Stimulated activated CD4-positive, alpha-beta T cell treated with anti-CD3 and anti-CD28 coated beads, Interleukin-4, amount 100 ng/mL, for 1 hour (primary cell): ENCODE measurements at places on chromosomes 2 and 18.

DNA sequence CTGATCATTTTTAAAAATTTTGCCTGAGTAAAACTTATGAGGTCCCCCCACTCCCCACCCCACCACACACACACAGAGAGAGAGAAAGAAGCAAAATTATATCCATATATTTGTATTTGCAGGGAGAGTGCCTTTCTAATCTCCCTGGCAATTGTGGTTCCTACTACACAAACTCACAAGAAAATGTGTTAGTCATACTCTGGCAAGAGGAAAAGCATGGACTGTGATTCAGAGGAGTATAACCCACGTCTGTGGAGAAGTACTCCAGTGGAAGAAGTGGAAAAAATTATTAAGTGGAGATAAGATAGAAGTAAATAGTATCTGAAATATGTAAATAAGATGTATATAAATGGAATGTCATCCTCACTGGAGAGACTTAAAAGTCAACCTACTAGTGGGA lies 114.0 kb downstream of the DSEL start:
- DNase-seq: no peak

DNA sequence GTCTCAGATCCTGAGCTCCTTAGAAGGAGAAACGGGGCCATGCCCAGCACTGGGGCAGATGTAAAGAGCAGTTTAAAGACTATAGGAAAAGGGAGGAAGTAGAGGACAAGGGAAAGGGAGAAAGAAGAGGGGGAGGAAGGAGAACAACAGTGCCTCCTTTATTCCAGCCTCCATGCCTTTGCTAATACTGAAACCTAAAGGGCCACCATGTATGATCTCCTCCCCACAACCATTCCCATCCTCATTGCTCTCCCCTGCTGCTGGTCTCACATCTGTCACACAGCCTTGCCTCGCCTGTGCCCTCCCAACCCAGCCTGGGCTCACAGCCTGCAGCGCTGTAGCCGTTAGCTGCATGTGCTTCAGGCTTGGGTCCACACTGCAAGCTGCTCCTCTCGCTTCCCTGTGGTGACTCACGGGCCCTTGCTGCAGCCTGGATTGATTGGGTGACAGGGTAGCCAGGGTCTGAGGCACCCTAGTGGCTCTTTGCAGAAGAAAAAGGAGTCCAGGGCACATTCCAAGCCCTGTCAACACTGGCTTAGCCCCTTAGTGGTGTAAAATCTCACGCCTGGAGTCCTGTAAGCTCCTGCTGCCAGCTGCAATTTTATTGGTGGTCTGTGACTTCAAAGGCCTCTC lies 281.9 kb downstream of the SRBD1 start:
- DNase-seq: no peak

GRCh38 chr2:55511508-55512124 lies 7.9 kb upstream of the CFAP36 start:
- no peak for DNase-seq

GRCh38 chr2:213172641-213173040 lies 21.2 kb upstream of the IKZF2 start:
- DNase-seq: no peak

- peak; percentile 20 for DNase-seq
These were observed 50.8 kb downstream of the WIPF1 start for GRCh38 chr2:174546519-174547506.

DNA sequence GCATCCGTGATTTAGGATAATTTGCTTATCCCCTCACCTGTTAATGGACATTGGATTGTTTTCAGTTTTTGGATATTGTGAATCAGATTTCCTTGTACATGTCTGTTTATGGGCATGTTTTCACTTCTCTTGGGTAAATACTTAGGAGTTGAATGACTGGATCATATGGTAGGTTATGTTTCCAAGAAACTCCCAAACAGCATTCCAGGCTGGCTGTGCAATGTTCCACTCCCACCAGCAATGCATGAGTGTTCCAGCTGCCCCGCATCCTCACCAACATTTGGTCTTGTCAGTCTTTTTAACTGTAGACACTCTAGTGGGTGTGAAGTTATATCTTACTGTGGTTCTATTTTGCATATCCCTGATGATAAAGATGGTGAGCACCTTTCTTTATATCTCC lies 8.9 kb upstream of the LRRFIP1 start:
- DNase-seq: no peak

DNA sequence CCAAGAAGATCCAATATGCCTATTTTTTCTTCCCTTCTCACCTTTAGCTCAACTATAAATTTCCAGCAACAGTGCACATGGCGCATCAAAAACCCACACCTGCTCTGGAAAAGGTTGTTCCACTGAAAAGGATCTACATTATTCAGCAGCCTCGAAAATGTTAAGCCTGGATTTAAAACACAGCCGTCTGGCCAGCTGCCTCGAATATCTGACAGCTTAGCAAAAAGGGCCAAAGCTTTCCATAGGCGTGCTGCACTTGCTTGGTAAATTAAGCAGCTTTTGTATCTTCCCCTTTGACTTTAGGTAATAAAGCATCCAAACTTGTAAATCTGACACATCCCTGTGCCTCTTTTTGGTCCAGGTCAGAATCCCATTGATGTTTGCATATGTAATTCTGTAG lies 20.5 kb downstream of the DAPL1 start:
- DNase-seq: no peak

GRCh38 chr2:40315683-40316082 lies 136.2 kb downstream of the SLC8A1 start:
- DNase-seq: no peak

DNA sequence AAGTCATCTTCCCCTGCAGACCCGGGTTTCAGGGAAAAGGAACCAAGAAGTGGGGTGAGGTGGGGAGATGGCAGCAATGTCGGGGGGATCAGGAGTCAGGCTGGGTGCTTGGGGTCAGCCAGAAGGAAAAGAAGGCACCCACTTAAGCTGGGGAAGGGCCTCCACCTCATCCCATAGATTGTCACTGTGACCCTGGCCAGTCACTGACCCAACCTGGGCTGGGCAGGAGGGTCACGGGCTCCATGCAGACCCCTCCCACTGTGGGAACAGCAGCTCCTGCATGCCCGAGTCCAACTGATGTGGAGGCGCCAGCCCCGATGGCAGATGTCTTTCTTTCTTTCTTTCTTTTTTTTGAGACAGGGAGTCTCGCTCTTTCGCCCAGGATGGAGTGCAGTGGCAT lies 53.6 kb upstream of the HAAO start:
- no peak for DNase-seq

DNA sequence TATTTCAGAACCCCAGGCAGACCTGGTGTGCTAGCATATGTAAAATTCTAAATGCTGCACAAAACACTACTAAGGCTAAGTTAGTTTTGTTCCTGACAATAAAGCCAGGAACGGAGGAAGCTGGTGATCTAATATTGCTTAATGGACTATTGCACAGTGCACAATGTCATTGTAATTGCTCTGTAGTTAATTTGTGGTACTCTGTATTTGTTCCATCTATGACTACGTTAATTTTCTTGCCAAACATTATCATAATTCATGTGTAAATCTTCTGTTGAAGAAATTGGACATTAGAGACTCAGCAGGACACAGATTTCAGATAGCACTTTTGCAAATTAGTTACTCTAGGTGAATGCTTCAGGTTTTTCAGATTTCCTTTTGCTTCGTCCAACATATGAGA lies 232.3 kb downstream of the RIT2 start:
- no peak for DNase-seq

- DNase-seq: no peak
These were observed 157.4 kb downstream of the TAF4B start for GRCh38 chr18:26383454-26384270.

GRCh38 chr2:24360050-24360962 lies at the start of gene ITSN2:
TSS of gene ITSN2 (minus strand) at chr2:24360536. CDS start at chr2:24328082, 32,454 bp downstream.
- DNase-seq: peak; percentile 84

DNA sequence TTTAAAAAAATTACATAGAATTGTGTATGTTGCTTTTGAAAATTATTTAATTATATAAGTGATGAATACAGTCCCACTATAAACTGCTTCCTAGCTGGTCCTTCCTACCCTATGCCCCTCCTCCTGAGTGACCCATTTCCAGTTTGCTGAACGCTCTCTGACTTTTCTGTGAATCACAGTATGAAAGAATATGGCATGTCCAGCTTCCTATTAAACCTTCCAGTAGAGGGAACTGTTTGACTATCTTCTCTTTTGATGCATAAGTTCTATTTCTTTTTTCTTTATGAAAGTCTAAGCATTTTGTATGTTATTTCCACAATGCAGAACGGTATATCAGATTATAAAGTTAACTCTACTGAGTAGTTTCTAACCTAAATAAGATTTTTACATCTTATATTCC lies 41.3 kb downstream of the PSMG2 start:
- no peak for DNase-seq

DNA sequence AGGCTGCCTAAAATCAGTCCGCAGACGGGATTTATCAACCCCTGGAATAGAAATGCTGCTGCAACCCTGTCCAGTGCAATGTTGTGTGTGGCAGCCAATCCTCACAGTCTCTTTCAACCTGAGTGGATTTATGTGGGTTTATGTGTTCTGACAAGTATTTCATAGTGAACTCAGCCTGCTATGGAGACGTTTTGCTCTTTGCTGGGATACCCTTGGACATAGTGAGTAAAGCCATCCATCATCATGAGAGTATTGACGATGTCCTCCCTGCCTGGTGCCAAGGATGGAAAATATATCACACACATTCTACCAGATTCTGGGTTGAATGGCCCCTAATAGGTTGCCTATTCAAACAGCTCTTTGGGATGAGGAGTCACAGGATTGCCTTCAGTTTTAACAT lies 219.1 kb downstream of the SOCS6 start:
- DNase-seq: no peak

GRCh38 chr2:217922101-217923006 lies 80.4 kb downstream of the TNS1 start:
- DNase-seq: no peak
